ENCODE measurements at places on chromosomes 1 and 21.

- peak; percentile 35 for DNase-seq
Measured at GRCh38 chr1:145997016-145997717, 788 bp upstream of the TXNIP start.

GRCh38 chr1:218665221-218665620, 320.1 kb downstream of the TGFB2 start:
- no peak for DNase-seq

GRCh38 chr1:28509705-28510272, 3.9 kb downstream of the RCC1 start:
- DNase-seq, result no peak

- no peak for DNase-seq
Measured at GRCh38 chr21:33657124-33657820, 15.0 kb downstream of the ITSN1 start.

DNA sequence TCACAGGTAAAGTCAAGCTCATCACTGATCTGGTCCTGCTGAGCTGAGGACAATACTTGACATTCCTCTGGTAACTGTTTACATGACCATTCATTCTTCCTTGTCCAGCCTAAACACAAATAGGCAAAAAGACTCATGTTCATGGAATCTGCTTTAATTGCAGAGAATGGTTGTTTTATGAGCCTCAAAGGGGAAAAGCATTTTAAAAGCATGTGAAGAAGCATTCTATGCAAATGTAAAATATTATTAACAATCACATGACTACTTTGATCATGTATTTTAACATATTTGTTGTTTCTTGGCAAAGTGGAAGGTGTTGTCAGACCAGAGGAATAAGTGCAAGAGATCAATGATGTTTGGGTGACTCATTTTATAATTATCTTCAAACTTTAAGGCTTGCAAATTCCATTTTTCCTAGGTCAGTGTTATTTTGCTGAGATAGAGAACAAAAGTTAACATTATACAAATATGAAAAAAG, 133.7 kb downstream of the RUNX1 start:
- DNase-seq, result no peak

GRCh38 chr1:67833602-67833940, 304 bp upstream of the GNG12 start:
- DNase-seq, result no peak

DNA sequence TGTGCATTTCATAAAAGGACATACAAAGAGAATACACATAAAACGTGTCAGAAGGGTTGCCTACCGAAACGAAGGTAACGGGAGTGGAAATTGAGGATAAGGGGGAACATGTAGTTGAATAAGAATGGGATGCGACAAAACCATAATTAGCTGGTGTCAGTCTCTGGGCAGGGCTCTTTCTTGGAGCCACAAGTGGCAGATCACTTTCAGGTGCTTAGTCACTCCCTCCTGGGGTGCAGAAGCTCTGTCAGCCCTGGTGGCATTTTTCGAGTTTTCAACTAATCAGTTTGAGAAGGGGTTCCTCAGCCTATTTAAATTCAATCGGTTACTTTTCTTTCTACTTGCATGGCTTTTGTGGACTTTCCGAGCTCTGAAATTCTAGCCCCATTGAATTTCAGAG, 133.9 kb upstream of the IGSF21 start:
- no peak for DNase-seq

DNA sequence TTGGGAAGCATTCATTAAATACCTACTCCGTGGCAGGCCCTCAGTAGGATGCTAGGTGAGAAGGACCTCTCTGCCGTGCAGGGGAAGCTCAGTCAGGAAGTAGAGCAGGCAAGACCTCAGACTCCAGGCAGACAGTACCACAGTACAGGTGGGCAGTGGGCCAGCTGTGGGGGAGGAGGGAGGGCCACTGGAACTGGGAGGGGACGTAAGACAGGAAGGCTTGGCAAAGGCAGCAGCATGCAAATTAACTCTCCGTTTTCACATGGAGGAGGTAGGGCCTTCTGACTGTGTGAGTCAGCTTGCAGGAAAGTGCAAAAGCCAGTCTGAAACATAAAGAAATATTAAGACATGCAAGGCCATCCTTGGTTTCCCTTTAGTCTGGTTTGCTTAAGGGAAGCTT, 157.7 kb downstream of the TRIM33 start:
- DNase-seq, result no peak

GRCh38 chr1:232590744-232591082, 39.2 kb downstream of the SIPA1L2 start:
- no peak for DNase-seq

GRCh38 chr1:30704271-30704670, 19.1 kb downstream of the MATN1 start:
- DNase-seq, result no peak

DNA sequence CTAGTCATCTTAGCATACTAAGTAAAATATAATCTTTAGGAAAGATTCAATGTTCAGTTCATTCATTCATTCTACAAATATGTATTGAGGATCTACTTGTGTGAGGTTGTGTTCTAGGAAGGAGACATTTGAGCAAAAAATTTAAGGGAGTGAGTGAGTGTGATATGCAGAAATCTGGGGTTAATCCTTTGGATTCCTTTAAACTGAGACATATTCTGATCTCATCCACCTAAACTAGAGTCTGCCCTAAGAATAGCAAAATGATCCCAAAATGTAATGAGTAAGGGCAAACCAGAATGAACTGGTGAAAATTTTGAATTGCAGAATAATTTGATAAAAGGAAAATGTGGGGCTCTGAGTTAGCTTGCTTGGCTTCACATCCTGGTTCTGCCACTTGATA, 8.6 kb downstream of the UBE2U start:
- DNase-seq, result no peak

- DNase-seq, result no peak
Measured at GRCh38 chr21:46254208-46254975, 25.8 kb upstream of the LSS start.

GRCh38 chr1:47834326-47834725, 162.9 kb downstream of the TRABD2B start:
- no peak for DNase-seq

- no peak for DNase-seq
Measured at GRCh38 chr1:174777262-174777661, 222.5 kb upstream of the CACYBP start.

GRCh38 chr1:209672705-209673630, 2.2 kb upstream of the G0S2 start:
- DNase-seq, result no peak

DNA sequence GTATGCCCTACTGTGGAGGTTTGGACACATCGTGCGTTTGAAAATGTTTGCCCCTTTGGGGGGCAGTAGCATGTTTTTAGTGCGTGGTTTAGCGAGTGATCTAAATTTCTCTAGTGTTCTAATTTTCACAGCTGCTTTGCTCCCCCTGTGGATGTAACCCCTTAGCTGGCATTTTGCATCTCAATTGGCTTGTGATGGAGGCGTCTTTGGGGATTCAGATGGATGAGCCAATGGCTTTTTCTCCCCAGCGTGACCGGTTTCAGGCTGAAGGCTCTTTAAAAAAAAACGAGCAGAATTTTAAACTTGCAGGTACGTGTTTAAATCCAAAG, 836 bp downstream of the CDC7 start:
- no peak for DNase-seq

DNA sequence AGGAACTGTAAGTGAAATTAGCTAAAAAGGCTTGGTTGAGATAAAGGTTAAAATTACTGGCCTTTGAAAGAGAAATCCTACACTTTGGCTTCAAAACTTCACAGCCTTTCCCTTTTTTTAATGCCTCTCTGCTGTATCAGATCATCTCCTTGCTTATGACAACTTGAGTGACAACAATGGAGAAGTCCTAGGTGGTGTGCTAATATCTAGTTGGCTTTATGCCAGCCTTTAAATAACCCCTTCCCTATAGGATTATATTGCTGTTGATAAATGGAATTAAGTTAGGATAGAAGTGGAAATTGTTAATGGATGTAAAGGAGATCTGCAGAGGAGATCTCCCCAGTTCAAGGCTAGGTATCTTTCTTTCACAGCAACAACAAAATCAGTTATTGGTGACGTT, 130.2 kb upstream of the ATP1B1 start:
- no peak for DNase-seq

DNA sequence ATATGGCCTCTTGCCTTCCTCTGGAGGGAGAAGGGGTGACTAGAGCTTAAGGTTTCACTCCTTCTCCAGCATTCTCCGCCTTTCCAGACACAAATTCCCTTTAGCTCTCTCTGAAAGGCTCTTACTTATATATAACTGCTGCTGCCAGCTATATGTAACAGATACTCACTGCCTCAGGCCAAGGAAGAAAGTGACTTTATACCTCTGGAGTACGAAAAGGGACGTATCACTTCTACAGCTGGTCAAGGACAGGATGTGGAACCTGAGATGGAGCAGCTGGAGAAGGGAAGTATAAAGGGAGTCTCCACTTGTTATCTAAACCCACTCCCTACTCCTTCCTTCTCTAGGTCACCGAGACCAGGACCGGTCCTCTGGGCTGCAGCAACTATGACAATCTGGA, 102.4 kb downstream of the BRINP2 start:
- no peak for DNase-seq

DNA sequence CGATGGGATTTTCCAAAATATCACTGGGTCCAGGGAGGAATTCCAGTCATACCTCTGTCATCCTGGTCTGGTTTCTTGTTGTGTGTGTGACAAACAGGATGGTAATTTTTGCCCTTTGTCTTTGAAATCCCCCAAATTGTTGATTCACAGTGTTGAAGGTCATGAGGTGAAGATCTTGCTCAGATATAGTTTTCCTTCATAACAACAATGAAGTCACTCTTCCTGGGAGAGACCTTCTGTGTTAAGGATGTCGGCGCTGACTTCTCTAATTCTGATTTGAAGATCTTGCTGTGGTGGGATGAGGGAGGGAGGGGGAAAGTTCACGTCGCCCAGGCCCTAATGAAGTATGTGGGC, 32.2 kb upstream of the MPZL1 start:
- DNase-seq, result no peak

DNA sequence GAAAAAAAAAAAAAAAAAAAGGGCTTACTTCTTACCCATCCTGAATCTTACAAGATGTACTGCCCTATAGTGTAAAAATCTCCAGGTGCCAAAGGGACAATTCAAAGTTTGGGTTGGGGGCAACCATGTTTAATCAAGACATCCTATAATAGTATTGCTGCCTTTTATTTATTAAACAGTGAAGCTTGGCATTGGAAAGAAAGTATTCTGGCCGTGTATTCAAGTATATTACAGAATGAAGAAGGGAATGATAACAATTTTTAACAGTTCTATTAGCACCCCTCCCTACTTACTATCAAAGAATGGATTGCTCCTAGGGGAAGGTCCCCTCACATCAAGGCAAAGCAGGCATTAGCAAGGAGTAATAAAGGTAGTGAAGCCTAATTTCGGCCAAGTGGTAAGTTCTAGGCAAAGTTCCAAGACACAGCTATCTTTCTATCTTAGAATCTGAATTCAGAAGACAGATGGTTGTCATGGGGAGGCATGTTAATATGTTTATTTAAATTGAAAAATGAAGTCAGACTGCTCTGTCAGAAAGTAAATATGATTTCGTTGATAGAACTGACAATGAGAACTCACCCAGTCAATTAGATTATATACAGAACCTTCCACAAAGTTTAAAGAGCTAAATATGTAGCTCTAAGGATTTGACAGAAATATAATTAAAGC, 24.6 kb downstream of the ST7L start:
- no peak for DNase-seq

- DNase-seq, result no peak
Measured at GRCh38 chr1:87197641-87198040, 131.0 kb upstream of the LMO4 start.

- DNase-seq, result no peak
Measured at GRCh38 chr1:17791055-17791390, 35.9 kb downstream of the ACTL8 start.

DNA sequence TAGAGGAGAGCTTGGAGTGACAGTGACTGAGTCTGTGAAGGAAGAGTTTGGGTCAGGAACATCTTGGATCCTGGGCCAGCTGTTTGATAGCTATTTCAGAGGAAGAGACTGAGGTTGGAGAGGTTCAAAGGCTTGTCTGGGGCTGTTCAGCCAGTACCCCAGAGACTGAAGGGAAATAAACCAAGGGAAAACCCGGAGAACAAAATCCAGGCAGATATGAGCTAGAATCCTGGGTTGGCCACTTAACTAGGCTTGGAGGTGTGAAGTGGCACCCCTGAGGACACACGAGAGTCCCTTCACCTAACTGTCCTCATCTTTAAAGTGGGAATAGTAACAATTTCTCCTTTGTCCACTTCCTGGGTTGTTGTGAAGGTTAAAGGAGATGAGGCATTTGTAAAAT, 23.1 kb upstream of the EPB41 start:
- no peak for DNase-seq

DNA sequence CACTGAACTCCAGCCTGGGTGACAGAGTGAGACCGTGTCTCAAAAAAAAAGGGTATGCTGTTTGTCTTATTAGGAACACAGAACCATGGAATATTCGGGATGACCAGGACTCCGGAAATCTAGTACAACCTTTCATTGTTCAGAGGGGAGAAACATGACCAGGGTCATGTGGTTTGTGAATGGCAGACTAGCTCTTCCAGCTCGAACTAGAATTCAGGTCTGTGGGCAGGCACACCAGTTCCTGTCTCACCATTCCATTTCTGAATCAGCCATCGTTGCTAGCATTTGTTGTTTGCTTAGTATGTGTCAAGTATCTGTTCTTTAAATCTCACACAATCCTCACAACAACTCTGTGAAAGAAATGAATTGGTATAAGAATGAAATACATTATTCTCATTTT, 50.9 kb downstream of the MDM4 start:
- no peak for DNase-seq

DNA sequence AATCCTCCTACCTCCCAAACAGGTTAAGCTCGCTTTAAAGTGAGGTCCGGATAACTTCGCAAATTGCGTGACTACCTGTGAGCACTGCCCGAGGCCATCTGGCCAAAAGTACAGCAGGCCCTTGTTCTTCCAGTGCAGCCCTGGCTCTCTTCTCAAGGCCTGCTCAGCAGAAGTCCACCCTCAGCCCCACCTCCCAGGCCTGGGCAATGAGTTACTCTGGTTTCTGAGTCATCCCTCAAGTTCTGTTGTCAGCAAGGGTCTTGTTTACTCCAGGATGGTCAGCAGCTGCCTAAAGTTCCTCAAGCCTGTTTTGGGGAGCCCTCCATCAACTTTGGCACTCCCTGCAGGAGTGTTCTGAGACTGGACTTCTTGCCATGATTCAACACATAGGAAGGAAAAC, 101.7 kb downstream of the BCAR3 start:
- DNase-seq, result no peak

DNA sequence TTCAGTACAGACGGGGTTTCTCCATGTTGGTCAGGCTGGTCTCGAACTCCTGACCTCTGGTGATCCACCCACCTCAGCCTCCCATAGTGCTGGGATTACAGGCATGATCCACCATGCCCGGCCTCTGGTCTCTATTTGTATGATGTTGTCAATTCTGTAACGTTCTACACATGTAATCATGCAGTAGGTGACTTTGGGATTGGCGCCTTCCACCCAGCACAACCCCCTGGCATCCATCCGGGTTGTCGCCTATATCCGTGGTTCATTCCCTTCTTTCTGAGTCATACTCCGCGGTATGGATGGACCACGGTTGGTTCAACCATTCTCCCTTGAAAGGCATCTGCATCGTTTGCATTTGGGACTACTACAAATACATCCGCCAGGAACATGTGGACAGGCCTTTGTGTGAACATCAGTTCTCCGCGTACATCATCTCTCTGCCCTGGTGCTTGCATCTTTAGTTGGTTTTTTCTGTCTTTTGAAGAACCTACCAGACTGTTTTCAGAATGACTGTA, 72.1 kb downstream of the PDE9A start:
- DNase-seq, result no peak

Measured in stimulated activated CD8-positive, alpha-beta memory T cell treated with anti-CD3 and anti-CD28 coated beads, Interleukin-4, amount 100 ng/mL, for 1 hour (primary cell).